ENCODE measurements at places on chromosomes 1 and 21. TPM values are rescaled to one million over a fixed set of nuclear protein-coding genes. Genes with fewer than 3 reads are reported as not detected.

The CD2 gene
- not detected for total RNA-seq

The LCE1B gene
- not detected for total RNA-seq

The SPATA46 gene
- total RNA-seq = not detected

The GPR3 gene
- 5.8 TPM for total RNA-seq

The KRTAP7-1 gene
- total RNA-seq = not detected

The SEC16B gene
- 0.87 TPM for total RNA-seq

The RGS13 gene
- not detected for total RNA-seq

The MATN1 gene
- total RNA-seq = 0.76 TPM
